8988T (cell line): ENCODE measurements at places on chromosomes 12 and 14.

GRCh38 chr14:53441789-53442188, 288.7 kb upstream of the DDHD1 start:
- no peak for DNase-seq

- DNase-seq: no peak
Measured at GRCh38 chr14:94239406-94239805, 53.7 kb downstream of the SERPINA10 start.

GRCh38 chr12:13218641-13219040, 22.1 kb downstream of the EMP1 start:
- no peak for DNase-seq

DNA sequence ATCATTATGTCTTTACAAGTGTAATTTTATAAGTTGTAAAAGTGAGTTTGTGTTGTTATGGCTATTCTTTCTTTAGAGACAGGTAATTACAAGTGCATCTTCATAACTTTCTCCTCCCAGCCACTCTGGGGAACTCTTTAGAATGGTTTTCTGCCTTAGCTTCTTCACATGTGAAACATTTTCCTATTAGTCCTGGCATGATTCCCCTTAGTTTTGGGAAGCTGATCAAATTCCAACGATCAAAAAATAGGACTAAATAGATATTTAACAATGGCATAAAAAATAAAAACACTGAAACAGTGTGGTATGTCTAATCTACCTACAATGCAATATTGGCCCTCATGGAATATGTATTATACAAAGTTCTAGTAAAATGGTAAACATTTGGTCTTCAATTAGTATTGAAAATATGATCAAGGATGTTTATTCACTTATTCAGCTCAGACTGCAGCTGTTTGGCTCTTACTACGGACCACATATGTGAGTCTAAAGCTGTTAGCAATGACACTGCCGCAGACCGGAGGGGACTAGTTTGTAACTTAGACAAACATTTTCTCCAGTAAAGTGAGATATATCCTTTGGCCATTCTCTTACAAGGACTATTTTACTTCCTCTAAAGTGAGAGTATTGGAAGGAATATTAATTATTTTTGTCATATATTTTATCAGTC, 890.8 kb upstream of the USP15 start:
- DNase-seq: no peak
